H7 (cell line): ENCODE measurements at places on chromosomes 16 and 17. TPM values are rescaled to one million over a fixed set of nuclear protein-coding genes. Genes with fewer than 3 reads are reported as not detected.

Gene GABARAPL2
- 34.5 and 40.1 TPM in 2 replicates for total RNA-seq

Gene WDR90
- total RNA-seq, result 35.3 and 38.3 TPM in 2 replicates

Gene KIF2B
- not detected in 2 replicates for total RNA-seq

Gene CACNA1G
- 1.5 and 1.9 TPM in 2 replicates for total RNA-seq

Gene MPP2
- 9.0 and 12.2 TPM in 2 replicates for total RNA-seq

Gene GPRC5C
- 35.3 and 48.8 TPM in 2 replicates for total RNA-seq

Gene ABCC3
- total RNA-seq, result 0.33 and 0.48 TPM in 2 replicates

Gene ADCY9
- total RNA-seq, result 6.0 and 6.5 TPM in 2 replicates

Gene TBX2
- not detected in 2 replicates for total RNA-seq

Gene SLC25A19
- total RNA-seq, result 25.7 and 31.0 TPM in 2 replicates

Gene TBKBP1
- total RNA-seq, result 13.9 and 16.3 TPM in 2 replicates

Gene KRT12
- total RNA-seq, result not detected in 2 replicates

Gene IGF2BP1
- total RNA-seq, result 105 and 124 TPM in 2 replicates

Gene ITGA2B
- total RNA-seq, result 6.2 and 11.4 TPM in 2 replicates

Gene WIPF2
- 3.7 and 5.4 TPM in 2 replicates for total RNA-seq

Gene C17orf100
- 0.37 and 0.55 TPM in 2 replicates for total RNA-seq

Gene KCNJ12
- 5.1 and 7.6 TPM in 2 replicates for total RNA-seq

Gene PYDC1
- not detected in 2 replicates for total RNA-seq

Gene CES5A
- 0.18 TPM in 1 of 2 replicates, not detected in the other for total RNA-seq
